CD4-positive, alpha-beta T cell treated with Interleukin-10 for 1 hour (primary cell): ENCODE measurements at places on chromosomes 7 and 10.
A peak's percentile ranks its signal among the peaks of the same experiment; 100 is the strongest.

DNA sequence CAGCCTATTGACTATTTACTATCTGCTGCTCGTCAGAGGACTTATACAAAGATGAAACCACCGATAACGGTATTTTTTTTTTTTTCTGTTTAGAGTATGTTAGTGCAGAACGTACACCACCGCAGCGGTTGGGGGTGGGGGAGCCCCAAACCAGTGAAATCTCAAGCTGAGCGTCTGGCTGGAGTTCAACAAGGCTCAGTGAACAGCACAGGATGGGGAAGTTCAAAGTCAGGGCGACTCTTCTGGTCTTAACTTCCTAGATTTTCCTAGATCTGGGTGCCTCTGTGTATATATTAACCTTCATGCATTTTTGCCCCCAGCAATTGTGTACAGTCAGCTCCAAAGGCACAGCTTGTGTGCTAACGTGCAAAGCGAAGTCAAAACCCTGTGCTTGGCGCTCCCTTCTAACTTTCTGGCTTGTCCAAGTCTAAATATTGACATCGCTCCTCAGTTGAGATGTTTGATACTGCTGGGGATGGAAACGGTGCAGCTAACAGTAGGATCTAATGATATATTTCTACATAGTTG is 1.1 kb downstream of the RHOBTB1 start:
- peak; percentile 15 for DNase-seq

DNA sequence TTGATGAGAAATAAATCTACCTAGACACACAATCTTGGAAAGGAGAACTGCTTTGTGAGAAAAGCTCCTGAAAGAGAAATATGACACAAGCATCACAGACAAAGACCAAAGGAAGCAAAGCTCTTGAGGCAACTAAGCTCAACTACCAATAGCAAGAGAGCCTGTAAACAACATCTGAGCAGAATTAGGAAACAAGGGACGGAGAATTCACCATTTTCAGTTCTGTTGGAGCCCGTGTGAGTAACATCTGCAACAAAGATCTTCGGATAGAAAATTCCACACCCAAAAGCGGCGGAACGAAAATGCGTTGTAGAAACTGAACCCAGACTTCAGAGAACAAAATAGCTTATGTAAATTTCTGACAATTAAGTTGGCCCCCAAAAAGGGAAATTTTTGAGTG is 909.9 kb upstream of the MBL2 start:
- DNase-seq = no peak

DNA sequence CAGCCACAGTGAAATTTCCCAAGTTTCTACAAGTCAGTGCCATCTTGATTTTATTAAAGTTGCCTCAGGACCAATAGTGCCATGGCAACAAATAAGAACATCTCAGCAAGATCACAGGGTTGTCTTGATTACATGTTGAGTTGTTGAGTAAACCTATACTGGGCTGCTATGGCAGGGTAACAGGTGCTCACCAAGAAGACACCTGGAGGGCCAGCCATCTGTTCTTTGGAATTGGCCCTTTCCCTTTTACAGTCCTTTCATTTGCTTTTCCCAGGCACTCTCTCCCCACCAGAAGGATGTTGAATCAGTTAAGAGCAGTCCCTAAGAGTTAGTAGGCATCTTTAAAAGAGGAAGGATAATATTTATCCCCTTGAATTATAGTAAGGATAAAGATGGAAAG is 582.0 kb downstream of the TNS3 start:
- no peak for DNase-seq

DNA sequence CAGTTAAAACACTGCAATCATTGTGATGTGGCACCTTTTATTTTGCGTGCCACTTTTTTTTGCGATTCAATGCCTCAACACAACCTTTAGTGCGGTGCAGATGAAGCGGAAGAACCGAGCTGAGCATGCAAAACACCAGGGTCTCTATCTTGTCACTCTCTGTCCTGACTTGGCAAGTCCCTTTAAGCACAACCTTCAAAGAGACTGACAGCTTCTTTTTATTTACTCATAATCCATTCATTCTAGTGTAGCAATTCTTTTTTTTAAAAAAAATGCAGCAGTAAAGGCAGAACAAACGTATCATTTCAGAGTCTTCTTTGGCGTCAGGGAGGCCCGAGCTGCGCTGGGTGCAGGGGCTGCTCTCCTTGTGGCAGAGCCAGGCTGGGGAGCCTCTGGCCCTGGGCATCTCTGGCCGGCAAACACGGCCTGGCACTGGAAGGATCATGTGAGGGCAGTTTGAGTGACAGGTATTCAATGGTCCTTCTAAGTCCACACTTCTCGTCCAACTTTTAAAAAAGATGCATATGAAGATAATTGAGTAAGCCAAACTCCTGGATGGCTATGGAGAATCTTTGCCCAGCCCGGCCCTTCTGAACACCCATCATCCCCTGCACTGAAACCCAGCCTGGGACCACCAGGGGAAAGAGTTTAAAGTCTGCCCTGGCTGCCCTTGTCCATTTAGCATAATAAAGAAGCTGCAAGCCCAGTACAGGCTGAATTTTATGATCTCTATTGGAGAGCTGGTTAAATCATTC is 3.9 kb downstream of the PTF1A start:
- DNase-seq = no peak

GRCh38 chr7:31896925-31897324 is 173.3 kb downstream of the PDE1C start:
- DNase-seq = no peak

DNA sequence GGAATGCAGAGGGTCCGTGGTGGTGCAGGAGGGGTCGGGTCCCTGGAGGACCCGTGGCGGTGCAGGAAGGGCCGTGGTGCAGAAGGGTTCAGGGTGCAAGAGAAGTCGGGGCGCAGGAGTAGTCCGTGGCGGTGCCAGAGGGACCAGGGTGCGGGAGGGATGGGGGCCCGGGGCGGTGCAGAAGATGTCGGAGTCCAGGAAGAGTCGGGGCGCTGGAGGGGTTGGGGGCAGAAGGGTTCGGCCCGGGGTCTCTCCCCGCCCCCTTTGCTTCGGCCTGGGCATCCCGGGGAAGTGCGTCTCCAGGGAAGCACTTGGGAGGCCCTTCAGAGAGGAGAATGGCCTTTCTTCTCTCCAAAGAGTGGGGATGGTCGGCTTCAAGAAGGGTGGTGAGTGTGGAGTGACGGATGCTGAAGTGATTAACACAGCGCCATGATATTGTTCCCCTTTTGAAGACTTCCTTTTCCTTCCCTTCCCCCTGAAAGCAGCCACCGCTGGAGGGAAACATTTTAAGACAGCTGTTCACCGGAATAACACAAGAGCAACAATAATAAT is 997 bp downstream of the WDR37 start:
- no peak for DNase-seq

GRCh38 chr7:74617180-74617744 is 40.3 kb upstream of the GTF2I start:
- DNase-seq = no peak

DNA sequence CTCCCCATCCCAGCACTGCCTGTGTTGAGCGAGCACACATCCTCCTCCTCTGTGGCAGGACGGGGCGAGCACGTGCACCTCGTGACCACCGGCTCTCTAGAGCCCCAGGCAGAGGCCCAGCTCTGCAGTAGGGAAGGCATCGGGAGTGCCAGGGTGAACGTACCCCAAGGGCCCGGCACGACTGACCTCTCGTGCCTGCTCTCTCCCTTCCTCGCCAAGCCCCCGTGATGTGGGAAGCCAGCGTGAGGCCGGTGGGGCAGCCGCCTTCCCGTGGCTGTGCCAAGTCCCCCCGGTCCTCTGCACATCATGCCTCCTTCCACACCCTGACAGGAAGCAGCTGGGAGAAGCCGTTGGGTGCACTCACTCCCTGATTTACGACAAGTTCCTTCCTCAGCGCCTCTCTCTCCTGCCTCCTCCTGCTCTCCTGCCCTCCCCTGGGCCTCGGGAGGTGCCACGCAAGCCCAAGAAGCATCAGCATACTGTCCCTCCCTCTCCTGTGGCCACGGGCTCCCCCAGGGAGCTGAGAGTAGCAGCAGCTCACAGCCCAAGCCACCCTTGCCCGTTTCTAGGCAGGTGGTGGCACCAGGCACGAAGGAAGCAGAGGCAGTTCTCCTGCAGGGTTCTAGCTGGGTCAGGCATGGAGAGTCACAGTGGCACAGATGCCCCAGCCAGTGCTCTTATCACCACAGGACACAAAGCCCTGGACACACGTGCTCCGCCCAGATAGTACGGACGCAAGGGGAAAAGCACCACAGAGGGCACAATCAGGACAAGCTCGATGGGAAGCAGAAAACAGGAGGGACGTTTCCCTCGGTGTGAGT is 47.0 kb downstream of the AMZ1 start:
- DNase-seq = no peak
